ENCODE measurements at places on chromosomes 4 and X.

DNA sequence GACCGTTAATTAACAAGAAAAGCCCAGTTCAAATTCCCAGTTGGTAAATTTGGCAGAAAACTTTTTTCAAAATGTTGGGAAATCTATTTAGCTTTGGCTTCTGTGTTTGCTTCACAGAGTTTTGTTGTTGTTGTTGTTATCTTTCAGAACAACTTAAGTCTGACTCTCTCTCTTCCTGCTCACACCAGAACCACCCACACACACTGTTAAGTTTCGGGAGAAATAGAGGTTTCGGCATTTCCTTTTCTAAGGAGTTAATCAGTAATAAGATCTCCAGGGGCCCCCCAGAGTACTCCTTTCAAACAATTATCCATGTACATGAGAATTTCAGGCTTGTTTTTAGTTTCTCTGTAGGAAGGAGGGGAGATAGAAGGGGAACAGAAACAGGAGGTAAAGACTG lies 106.2 kb upstream of the PTCHD1 start:
- DNase-seq: no peak

DNA sequence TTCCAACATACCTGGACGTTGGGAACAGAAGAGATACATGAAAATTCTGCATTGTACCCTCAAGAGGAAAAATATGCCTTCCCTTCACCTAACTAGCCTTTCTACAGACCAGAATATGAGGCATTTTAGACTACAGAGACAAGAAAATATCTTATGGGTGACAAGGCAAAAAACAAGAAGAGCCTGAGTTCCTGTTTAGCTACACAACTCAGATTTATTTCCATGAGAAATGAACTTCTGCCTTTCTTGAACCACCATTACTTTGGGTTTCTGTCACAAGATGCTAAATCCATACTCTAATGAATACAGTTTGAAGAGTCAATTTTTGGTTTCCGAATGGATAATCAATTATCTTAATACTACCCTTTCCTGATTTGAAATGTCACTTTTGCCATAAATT lies 18.7 kb downstream of the RCHY1 start:
- peak; percentile 5 for DNase-seq

DNA sequence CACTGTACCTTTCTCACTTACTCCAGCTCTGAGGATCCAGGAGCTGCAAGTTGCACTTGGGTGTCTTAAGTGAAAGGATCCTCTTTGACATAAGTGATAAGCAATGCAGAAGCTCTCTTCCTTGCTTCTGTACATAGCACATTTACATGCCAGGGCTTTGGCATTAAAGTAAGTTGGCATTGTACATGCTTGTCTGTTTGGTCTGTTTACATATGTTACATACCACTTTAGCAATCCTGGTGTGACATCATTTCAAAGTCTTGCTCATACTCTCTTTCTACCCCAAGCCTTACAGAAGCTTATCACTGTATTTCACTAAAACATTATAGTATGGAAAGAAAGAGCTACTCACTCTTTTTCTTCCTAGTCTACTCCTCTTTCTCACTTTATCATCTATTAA lies 2548.3 kb downstream of the ARAP2 start:
- no peak for DNase-seq

DNA sequence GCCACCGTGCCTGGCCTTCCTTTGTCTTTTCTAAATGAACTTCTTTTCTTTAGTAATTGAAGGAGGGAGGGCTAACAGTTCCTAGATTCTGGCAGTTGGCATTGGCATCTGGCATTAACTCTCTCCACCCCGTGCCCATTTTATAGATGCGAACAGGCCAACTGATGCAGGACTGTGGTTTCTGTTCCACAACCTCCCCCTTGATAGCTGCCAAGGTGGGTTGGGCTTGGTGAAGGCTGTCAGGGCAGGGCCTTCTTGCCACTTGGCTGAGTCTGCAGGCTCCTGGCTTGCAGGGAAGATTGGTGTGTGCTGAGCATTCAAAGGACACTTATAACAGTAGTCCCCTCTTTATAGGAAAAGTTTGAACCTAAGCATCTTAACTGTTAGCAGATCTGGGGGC lies 4.3 kb downstream of the SOWAHD start:
- DNase-seq: no peak

DNA sequence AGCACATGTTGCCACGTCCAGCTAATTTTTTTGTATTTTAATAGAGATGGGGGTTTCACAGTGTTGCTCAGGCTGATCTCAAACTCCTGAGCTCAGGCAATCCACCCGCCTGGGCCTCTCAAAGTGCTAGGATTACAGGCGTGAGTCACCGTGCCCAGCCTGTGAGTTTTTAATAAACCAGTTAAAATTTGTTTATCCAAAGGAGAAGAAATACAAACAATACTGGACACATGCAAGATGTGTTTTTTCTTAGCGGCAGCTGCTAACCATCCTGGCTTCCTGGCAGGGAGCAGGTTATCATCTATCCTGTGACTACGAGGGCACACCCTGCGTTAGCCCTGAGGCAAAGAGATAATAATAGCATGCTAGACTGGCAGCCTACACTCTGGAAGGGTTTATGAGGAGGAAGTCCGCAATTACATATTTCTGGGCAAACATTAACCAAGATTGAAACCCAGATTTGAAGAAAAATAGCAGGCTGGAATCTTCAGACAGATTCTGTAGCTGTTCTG lies 191.4 kb downstream of the SPRY1 start:
- no peak for DNase-seq

Data from Kasumi-1 (cell line).